ENCODE measurements at places on chromosomes 11 and 22.

- no peak overlapping the region for H3K27ac ChIP-seq
- no peak for DNase-seq
- H3K27me3 ChIP-seq, result peaks cover 66% of the 10 kb centered on the region
- no peak overlapping the region for H3K4me3 ChIP-seq
Measured at GRCh38 chr22:32850591-32851517, 49.3 kb downstream of the TIMP3 start.

GRCh38 chr11:76701294-76702040 is 30.9 kb upstream of the LRRC32 start:
- peak overlapping the region; percentile 39 for H3K27ac ChIP-seq
- H3K4me1 ChIP-seq, result no peaks in the 10 kb centered on the region
- no peaks in the 10 kb centered on the region for H3K36me3 ChIP-seq
- no peak for DNase-seq

DNA sequence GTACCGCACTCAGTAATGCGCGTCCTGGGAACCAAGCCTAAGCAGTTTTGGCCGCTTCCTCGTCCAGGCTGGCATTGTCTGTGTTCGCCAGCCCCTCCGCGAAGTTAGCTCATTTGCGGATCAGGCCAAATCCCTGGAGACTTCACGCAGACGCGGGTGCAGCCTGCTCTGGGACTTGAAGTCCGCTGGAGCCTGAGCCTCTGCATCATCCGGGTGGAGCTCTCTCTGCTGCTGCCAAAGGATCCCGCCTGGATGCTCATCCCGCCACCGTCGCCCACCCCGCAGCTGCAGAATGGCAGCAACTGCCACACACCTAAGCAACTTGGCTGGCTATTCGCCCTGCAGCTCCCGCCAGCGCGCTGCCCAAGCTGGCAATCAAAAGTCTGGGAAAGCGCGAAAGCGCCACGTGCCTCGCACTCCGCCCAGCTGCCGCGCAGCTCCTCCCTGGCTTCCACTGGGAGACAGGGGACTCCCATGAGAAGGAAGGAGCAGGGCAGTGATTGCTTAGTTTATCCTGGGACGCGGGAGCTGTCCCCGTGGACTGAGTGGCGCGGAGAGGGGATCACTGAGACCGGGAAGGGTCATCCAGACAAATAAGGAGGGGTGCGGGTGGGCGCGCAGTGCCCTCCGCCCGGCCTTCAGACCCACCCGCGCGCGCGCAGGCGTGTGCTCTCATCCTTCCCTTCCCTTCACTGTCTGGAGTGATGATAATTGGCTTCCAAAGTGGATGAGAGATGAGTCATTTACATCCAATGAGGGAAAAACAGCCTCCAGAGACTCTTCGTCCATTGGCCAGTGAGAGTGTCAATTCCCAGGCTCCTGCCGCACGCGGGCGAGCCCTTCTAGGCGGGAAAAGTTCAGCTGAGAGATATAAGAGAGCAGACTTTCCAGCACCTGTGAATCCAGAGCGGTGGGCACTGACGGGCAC is 23.2 kb upstream of the GLYATL1B start:
- peak overlapping the region; percentile 19 for H3K4me3 ChIP-seq
- peaks cover 3% of the 10 kb centered on the region for H3K36me3 ChIP-seq
- peaks cover 8% of the 10 kb centered on the region for H3K4me1 ChIP-seq
- no peak overlapping the region for H3K27ac ChIP-seq
- DNase-seq, result no peak

DNA sequence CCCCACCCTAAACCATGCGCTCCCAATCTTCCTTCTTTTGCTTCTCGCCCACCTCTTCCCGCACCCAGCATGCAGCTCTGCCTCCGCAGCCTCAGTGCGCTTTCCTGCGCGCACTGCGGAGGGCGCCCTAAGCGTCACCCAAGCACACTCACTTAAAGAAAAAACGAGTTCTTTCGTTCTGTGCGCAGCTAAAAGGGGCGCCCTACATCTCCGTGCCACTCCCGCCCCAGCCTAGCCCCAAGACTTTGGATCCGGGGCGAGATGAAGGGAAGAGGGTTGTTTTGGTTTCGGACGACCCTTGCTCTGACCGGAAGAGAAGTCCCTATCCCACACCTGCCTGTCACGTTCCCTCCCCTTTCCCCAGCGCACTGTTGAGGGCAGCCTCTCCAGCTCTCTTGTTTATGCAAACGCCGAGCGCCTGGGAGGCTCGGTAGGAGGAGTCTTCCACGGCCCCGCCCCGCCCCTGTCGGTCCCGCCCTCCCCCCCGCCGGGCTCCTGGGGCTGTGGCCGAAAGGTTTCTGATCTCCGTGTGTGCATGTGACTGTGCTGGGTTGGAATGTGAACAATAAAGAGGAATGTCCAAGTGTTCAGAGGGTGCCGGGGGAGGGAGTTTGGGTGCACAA is 5.3 kb downstream of the VSIG2 start:
- peaks cover 11% of the 10 kb centered on the region for H3K4me1 ChIP-seq
- H3K27ac ChIP-seq, result peak overlapping the region; percentile 94
- peak overlapping the region; percentile 100 for H3K4me3 ChIP-seq

GRCh38 chr11:34756591-34756990 is 135.7 kb downstream of the EHF start:
- DNase-seq, result no peak
- no peaks in the 10 kb centered on the region for H3K4me1 ChIP-seq
- H3K27ac ChIP-seq, result no peak overlapping the region
- no peaks in the 10 kb centered on the region for H3K36me3 ChIP-seq
- H3K4me3 ChIP-seq, result no peak overlapping the region
- peaks cover 47% of the 10 kb centered on the region for H3K27me3 ChIP-seq

- no peaks in the 10 kb centered on the region for H3K36me3 ChIP-seq
- H3K4me1 ChIP-seq, result peaks cover 13% of the 10 kb centered on the region
- no peak for DNase-seq
Measured at GRCh38 chr11:335779-336658, 15.4 kb upstream of the IFITM3 start.

Measured in T-helper 17 cell (primary cell).